Hippocampal formation (tissue), 2 donors: ENCODE measurements at places on chromosomes 5 and 9.
A peak's percentile ranks its signal among the peaks of the same experiment; 100 is the strongest.

DNA sequence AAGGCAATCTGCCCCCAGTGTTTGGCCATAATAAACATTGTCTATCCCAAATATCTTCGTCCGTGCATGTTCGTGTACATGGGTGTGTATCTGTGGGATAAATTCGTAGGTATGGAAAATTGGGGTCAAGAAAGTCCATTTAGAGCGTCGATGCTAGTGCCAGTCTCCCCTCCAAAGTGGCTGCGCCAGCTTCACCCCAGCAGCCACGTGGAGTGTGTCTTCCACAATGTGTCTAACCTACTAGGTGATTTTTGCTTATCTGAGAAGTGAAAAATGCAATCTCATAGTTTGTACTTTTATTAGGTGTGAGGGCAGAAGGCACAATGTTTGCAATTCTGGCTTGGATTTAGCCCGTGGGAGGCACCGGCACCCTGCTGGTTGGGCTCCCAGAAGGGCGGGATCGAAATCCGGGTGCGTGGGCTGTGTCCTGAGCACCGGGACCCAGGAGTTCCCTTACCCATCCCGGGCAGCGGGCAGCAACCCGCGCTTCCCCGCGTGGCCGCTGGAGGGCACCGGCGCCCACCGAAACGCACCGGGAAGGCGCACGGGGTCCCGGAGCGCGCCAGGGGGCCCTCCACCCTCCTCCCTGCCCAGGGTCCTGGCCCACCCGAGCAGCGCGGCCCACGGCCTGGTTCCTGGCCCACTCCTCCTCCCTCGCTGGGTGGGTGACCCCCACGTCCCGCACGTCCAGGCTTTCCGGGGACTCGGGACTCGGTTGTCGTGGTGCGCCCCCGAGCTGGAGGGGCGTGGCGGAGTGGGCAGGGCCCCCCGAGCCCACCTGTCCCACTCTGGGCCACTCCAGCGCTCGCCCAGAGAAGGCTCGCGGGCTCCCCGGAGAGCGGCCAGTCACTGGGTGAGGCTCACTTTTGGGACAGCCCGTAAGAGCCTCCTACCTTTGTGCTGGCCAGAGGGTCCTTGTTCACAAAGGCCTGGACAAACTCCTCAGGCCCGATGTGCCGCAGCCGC lies 55.4 kb upstream of the RNF130 start:
- peak; percentile 13 for DNase-seq

- DNase-seq = no peak
Measured at GRCh38 chr5:28400076-28400475, 1361.7 kb upstream of the CDH9 start.

DNA sequence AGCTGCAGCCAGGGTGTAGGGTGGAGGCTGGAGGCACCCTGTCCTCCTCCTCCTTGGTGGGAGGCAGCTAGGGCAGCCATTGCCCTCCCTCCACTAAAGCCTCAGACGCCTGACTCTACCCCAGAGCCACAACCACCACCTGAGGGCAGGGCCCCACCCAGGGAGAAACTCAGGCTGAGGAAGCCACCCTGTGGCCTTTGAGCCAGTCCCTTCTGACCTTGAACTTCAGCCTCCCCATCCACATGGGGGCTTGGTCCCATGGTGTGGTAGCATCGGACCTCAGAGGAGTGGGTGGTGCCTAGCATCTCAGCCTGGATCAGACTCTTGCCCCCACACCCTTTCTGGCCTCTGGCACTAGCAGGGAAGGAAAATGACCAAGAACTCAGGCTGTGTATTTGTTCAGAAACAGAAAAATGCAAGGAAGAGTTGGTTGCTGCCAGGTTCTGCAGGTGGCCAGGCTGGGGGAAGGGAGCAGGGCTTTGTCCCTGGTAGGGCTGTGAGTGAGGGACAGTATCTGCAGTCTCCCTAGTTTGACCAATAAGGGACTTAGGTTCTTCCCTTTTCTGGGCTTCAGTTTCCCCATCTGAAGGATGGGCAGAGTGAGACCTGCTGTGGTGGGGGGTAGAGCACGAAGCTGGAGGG lies 3.2 kb downstream of the DAB2IP start:
- DNase-seq = no peak

GRCh38 chr5:148858106-148858505 lies 31.7 kb downstream of the ADRB2 start:
- no peak for DNase-seq

DNA sequence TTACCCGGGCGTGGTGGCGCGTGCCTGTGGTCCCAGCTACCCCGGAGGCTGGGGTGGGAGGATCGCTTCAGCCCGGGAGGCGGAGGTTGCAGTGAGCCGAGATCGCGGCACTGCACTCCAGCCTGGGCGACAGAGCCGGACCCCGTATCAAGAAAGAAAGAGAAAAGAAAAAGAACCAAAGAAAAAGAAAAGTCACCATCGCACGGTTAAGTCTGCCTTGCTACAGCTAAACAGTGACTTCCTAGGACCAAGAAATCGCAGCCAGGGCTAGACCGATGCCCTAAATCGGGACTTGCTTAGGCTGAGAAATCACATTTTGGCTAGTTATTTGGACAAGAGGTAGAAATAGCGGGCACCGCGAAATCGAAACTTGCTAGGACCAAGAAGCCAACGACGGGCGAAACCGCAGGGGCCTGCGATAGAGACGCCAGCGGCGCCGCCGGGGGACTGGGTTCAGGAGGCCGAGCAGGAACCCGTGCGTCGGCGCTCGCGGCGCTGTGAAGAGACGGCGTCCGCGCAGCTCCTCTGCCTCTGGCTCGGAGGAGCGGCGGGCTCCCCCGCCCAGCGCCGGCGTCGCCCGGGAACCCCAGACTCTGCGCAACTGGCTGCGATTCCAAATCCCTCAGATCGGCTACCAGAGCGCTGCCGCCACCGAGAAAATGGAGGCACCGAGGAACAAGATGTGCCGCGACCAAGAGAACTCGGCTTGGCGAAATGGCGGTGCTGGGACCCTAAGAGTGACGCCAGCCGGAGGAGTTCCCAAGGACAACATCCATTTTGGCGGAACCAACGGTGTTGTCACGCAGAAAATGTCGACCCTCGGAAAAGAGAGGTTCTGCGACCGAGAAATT lies 26.1 kb upstream of the ANXA2R start:
- DNase-seq = peak; percentile 72

DNA sequence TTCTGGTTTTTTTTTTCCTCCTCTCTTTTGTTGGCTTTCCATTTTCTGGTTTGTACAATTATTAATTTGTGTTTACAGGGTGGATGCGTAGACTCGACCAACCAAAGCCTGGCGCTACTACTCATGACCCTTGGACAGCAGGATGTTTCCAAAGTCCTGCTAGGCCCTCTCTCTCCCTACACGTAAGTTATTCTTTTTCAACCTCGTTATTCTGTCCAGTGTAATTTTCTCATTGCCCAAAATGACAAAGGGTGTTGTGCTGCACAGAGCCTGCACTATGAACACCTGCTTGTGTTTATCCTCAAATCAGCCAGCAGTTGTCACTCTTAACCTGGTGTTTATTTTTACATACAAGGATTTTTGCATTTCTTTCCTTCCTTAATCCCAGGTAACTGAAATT lies 56.6 kb downstream of the RCL1 start:
- DNase-seq = no peak

DNA sequence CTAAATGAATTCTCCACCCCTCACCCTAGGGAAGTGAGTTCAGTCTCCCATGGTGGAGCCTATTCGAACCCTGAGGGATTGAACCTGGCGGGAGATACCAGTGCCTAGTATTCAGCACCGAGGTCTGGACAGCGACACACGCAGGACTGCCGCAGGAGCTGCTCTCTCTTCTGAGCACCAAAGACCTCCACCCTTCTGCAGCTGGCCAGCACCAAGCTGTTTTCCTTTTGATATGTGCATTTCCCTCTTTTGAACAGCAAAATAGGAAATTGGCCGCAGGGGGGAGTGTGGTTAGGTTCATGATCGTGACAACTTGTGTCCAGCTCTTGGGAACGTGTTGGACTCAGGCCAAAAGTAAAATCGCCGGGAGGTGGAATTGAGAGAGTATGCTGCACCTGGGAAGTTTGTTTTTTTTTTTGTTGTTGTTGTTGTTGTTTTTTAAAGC lies 1.2 kb upstream of the PCSK1 start:
- peak; percentile 50 for DNase-seq

DNA sequence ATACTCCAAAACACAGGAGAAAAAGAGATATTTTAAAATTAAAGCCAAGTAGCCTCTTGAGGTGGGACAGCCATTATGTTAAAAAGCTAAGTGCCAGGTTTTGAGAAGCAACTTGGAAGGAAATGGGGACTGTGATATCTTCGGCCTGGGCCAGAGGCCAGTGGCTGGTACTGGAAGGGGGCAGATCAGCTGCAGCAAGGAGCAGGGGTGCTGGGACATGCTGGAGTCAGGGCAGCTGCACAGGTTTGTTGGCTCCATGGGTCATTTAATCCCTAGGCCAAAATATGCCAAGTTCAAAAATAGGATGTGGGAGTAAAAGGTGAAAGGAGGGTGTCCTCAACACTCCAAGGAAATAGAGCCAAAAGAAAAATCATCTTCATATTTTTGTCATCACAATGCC lies 30.0 kb downstream of the ADRB2 start:
- DNase-seq = no peak

DNA sequence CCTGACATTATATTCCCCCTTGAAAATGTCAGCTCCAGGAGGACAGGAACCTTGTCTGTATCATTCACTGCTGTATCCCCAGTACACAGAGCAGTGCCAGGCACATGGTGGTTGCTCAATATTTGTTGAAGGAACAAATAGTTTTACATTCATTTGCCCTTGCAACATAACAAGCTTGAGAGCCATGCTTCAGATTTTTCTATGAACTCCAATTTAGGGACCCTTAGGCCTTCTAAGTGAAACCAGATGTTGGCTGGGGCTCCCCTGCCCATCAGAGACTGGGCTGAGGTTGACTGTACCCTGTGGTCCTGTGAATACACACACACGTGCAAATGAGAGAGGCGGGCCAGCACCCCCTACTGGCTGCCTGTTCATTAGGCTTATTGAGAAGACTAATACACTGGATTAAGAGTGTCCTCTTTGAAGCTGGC lies 214.9 kb upstream of the WWC1 start:
- no peak for DNase-seq
